HepG2 (cell line): ENCODE measurements at places on chromosomes 5 and 9.

DNA sequence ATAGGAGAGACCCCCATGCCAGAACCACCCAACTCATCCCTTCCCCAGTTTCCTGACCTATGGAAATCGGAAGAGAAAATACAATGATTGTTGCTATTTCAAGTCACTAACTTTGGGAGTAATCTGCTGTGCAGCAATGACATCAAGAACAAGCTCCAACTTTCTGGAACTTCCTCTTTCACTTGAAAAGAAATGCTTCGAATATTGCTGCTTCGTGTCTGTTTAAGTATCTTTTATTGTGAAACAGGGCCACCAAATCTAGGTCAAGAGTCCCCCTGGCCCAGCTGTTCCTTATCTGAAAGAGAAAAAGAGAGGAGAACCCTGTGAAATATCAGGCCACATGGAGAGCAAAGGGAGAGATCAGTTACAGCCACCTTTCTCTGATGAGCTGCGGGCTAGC is 59.4 kb upstream of the DNAH5 start:
- DNase-seq = no peak

DNA sequence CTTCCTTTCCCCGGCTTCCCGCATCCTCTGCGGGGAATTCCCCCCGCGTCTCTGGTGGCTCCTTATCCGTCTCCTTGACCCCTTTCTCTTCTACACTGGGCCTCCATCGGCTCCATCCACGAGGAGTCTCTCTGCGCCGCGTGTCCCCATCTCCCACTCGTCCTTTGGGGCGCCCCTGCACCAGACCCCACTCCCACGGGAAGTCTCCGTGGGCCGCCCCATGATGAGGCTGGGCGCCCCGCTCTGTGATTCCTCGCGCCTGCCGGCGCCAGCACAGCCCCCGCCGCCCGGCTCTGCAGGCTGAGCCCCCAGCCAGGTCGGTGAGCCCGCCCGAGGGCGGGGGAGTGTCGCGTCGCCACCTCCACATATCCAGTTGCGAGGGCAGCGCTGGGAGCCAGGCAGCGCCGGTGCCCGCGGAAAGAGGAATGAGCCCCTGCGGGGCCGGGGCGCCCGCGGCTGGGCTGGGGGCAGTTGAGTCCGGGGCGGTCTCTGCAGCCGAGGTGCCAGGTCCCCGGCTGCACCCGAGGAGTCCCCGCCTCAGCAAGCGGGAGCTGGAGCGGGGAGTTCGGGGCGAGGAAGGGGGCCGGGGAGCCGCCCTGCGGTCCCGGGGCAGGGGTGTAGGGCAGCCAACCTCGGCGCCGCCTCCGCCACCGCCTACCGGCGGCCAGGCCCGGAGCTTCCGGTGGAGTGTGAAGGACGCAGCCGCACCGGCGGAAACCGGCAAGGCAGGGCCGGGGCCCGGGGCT is 2.1 kb upstream of the TRAF1 start:
- DNase-seq = peak; percentile 21

- DNase-seq = no peak
These were observed 73.4 kb upstream of the MELK start for GRCh38 chr9:36499174-36499890.

GRCh38 chr9:123679330-123679987 is 250.5 kb downstream of the DENND1A start:
- peak; percentile 88 for DNase-seq

- DNase-seq = peak; percentile 21
These were observed 594 bp downstream of the ANKRD18A start for GRCh38 chr9:38619556-38620447.

GRCh38 chr5:1217596-1218206 is 7.5 kb upstream of the SLC6A18 start:
- DNase-seq = no peak

DNA sequence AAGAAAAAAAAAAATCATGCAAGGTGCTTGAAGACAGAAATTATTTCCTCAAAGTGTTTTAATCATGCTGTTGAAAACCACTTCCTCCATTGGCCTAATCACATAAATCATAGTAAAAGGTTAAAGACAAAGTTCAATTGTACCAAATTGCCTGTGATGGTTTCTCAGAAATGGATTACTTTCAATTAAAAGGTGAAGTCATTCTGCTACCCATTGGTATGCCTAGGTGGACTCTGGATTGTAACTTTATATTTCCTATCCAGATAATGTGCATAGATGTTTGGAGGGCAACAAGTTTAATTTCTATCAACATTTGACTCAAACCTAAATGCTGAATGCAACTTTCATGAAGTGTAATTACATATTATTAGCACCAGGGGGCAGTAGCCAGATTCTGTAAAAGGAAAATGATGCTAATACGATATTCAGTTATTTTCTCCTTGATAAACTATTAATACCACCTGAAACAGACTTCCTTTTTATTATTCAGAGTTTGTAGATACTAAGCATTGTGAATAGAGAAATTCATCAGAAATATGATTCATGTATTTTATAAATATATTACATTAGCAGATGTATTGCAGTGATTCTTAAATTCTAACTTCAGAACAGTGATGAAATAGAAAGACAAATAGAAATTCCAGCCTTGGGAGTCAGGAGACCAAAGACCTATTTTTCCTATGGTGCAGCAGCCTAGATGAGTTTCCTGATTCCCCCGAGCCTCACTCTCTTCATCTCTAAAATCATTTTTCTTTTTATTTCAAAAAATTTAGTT is 148.2 kb downstream of the CAAP1 start:
- DNase-seq = peak; percentile 14

- DNase-seq = no peak
These were observed 308.3 kb downstream of the ZSWIM6 start for GRCh38 chr5:61640179-61641021.

- DNase-seq = peak; percentile 98
These were observed 64.0 kb downstream of the OTULIN start for GRCh38 chr5:14728459-14728938.

DNA sequence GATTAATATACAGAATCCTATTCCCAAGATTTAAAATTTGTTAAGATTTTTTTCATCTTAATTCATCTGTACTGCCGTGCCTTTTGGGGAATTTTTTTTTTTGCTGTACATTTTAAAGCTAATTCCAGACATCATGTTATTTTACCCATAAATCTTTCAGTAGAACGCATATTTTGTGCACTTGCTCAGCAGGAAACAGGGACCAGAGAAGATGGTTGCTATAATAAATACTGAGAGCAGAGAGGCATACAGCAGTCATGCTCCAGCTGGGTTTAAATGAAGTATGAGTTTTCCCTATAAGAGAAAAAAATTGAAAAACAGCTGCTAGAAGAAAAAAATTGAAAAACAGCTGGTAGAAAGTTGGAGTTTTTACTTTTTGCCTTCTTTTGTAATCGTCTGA is 196.9 kb upstream of the PUM3 start:
- DNase-seq = no peak

DNA sequence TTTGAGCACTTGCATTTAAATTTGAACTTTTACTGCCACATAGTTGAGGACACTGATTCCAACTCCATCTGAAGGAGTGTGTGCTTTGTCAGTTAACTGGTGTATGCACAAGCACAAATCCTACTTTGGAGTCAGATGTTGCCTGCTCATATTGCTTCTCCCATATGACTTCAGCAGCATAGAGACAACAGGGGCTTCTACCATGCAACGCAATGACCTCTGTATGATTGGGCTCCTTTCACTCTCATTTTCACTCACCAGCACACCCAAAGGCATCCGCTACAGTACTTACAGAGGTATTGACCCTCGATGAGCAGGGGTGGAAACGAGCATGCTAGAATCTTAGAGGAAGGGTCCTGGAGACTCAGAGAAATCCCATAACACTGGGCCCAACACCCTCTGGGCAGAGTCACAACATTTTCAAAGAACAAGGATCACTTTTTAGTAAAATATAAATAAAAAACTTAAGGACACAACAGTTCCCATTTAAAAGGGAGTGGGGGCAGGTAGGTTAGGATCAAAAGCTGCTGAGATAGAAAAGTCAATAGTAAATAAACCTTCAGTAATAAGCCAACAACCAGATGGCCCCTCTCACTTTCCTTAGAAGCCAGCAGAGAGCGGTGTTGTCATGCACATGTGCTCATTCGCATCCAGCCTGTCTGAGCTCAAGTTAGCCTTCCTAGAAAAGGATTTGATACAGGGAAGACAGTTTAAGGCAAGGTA is 203.8 kb downstream of the SNCAIP start:
- DNase-seq = peak; percentile 56

- no peak for DNase-seq
These were observed 48.0 kb downstream of the MED27 start for GRCh38 chr9:132031467-132032237.

DNA sequence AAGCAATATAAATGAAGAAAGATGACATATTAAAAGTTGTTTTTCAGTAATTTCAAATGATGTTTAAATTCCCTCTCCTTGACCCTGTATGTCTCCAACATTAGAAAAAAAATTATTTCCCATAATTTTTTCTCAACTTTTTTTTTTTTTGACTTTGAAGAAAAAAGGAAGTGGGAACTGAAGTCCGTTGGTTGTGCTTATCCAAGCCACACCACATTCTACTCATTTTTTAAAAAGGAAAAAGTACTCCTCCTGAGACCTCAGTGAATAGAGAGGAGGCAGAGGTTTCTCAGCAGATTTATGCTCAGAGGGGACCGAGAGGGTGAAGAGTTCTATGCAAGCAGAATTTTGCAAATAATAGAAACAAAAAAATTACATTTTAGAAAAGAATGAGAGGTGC is 123.3 kb downstream of the PCSK5 start:
- no peak for DNase-seq

DNA sequence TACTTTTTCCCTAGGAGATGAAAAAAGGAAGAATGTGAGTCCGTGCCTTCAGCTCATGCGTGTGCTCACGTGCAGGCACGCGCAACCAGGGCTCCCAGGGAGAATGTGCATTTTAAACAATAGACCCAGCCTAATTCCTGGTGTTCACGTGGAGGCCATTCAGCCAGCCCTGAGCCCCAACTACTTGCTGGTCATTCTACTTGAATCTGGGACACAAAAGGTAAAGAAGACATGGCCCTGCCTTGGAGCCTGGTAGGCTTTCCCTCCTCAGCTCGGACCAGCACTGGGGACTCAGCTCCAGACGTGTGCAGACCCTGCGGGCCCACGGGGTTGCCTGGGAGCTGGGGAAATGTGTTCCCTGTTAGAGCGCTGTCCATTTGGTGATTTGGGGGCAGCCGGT is 125.5 kb downstream of the MVB12B start:
- DNase-seq = no peak

- no peak for DNase-seq
These were observed 13.5 kb downstream of the NSD1 start for GRCh38 chr5:177146891-177147638.

DNA sequence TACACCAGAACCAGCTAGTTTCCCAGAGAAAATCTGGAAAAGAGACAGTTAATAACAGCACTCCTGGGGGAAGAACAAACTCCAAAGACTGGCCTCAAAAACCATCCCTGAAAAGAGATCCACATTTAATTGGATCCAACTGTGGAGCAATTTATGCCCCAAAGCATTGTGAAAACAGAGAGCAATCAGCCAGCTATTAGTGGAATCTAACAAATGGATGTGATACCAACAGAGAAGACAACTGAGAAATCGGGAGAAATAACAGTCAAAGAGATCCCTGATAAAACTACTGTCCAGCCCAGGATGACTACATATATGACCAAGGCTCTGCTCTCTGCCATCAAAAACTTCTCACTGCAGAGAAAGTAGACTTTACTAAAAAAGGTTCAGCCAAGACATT is 40.5 kb upstream of the TRIO start:
- DNase-seq = no peak

DNA sequence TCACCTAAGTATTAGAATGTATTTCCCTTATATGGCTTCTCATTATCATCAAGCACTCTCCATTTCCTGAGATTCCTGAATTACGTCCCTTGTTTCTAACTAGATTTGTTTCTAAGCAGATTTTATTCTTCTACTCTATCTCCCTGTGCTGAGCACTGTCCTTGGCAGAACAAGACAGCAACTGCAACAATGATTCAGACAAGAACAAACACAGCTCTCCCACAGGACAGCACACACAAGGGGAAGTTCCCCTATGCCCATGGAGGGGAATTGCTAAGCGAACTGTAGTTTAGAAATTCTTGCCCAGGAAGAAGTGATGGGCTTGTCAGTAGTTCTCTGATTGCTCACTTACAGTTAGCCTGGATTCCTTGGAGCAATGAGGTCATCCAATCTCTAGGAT is 759.9 kb downstream of the DTWD2 start:
- no peak for DNase-seq

GRCh38 chr5:95880081-95880926 is 57.8 kb upstream of the GLRX start:
- DNase-seq = no peak

- no peak for DNase-seq
These were observed 14.7 kb downstream of the CRB2 start for GRCh38 chr9:123370526-123371227.

DNA sequence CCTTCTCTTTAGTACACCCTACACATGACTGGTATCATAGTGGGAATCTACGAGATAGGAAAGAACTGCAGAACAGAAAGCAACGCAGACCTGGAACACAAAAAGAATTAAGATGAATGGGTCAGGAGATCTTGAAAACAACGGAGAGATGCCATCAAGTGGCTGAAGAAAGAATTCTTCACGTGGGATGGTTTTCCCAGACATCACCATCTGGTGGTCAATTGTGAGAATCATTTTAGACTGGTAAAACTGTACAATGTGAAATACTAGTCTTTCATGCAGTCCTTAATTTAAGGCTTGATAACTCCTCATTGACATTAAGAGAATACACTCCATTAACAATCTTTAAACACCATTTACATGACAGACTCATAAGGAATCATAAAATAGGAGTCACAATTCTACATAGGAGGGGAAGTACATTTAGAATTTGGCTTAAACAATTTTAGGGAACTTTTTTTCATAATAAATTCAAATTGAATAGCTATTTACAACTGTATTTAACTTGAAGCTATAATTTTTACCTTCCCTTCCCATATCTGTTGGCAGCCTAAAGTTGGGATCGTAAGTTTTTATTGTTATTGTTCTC is 128.4 kb upstream of the TRPM3 start:
- peak; percentile 61 for DNase-seq

- DNase-seq = no peak
These were observed 8.9 kb upstream of the C5orf58 start for GRCh38 chr5:170223906-170224305.

DNA sequence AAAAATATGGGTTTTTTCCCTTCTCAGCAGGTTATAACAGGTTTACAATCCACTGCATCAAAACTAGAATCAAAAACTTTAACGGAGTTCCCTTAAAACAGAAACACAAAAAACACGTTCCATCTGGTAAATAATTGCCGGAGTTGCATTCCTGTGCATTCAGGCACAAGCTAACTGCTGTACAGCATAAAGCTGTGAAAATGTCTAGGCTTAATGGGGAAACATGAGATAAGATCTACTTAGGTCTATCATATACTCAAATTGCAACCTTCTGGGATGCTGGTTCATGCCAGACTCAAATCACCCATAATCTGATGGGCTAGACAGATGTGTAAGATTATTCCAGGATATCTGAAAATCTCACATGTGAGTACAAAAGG is 265.3 kb downstream of the DOCK8 start:
- no peak for DNase-seq

- DNase-seq = no peak
These were observed 26.5 kb downstream of the HMCN2 start for GRCh38 chr9:130292106-130292505.

GRCh38 chr5:65364907-65365306 is 116.8 kb downstream of the ADAMTS6 start:
- peak; percentile 2 for DNase-seq
